ENCODE measurements at places on chromosomes 3 and 15.

DNA sequence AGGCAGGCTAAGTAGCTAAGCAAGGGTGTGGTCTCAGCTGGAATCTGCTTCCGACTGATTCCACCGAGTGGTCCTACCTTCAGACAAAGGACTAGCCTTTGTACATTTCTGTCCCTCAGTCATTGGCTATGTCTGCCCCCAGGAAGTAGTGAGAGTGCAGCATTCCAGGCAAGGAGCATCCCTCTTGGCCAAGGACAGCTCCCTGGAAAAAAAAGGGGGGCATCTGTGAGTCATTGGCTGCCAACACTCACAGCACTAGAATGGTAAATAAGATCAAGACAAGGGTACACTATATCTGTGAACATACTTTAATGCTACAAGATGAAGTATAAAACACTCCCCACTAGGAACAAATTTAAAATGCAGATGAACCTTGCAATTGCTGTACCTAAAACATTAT lies 66.8 kb downstream of the STAC start:
- no peak overlapping the region for H3K4me3 ChIP-seq
- H3K36me3 ChIP-seq: peaks cover 8% of the 10 kb centered on the region
- H3K4me1 ChIP-seq: no peaks in the 10 kb centered on the region
- DNase-seq: no peak
- no peak overlapping the region for H3K27ac ChIP-seq

DNA sequence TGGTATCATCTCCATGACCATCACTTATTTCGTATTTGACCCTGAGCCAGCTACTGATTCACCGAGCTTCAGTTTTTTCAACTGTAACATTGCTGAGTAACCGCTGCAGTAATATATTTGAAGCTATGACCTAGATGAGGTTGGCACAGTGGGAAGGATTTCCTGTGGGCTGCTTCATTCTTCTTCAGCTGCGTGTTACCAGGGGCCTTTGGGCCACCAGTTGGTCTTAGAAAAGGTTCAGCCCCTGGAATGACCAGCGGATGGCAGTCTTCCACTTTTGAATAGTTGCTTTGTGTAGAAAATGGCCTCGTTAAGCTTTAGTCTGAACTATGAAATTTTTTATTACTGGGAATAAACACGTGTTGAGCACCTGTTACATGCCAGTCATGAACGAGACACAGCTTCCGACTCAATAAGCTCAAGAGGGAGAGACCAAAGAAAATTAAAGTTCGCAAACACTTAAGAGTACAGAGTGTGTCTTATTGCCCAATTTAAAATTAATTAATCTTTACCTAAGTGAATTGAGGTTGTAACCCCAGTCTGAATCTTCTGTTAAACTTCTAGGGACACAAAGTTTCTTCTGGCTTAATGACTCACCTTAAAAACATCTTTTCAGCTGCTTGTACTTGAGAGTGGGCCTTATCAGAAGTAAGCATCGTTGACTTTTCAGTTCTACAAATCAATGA lies 57.6 kb upstream of the NR2E3 start:
- H3K36me3 ChIP-seq: no peaks in the 10 kb centered on the region
- DNase-seq: peak; percentile 18
- no peaks in the 10 kb centered on the region for H3K27me3 ChIP-seq
- no peak overlapping the region for H3K27ac ChIP-seq

- H3K36me3 ChIP-seq: no peaks in the 10 kb centered on the region
- no peak overlapping the region for H3K27ac ChIP-seq
- no peaks in the 10 kb centered on the region for H3K4me1 ChIP-seq
- no peak for DNase-seq
- no peaks in the 10 kb centered on the region for H3K27me3 ChIP-seq
These were observed 26.4 kb downstream of the MINAR1 start for GRCh38 chr15:79458491-79458890.

DNA sequence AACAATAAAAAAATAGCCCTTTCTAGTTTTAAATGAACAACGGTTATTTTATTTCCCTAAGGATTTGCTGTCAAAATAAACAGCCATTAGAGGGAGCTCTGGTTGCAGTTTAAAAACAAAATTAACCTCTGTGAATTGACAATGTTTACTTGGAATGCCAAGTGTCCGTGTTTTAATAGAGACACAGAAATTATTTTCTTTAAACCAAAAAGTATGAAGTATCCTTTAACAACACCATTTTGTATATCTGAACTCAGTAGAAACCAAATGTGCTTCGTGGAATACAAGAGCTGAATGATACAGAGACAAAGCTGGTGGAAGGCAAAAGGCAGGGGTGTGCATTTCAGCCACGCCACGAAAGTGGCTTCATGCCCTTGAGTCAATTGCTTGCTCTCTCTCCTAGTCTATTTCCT lies 74.4 kb downstream of the MOBP start:
- peak; percentile 2 for DNase-seq
- H3K4me1 ChIP-seq: no peaks in the 10 kb centered on the region
- H3K27ac ChIP-seq: no peak overlapping the region
- H3K36me3 ChIP-seq: no peaks in the 10 kb centered on the region
- no peak overlapping the region for H3K4me3 ChIP-seq
